ENCODE measurements at places on chromosomes 12 and 14.

DNA sequence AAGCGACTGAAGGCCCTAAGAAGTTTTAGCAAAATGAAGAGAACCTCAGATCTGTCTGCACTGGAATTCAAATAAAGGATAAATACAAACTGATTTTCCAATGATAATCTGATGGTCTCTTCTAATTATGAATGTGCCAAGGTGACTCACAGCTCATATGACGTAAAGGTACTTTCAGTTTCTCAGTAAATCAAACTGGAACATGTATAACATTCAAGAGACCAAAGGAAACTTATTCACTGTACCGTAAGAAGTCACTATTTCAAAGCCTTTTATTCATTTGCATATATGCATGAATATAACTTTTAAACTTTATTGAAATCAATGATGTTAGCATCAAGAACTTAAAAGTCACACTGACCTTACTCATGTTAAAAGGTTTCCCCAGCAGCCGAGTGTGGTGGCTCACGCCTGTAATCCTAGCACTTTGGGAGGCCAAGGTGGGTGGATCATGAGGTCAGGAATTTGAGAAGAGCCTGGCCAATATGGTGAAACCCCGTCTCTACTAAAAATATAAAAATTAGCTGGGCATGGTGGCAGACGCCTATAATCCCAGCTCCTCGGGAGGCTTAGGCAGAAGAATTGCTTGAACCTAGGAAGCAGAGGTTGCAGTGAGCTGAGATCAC, 52.2 kb downstream of the ATXN2 start:
- DNase-seq, result no peak

DNA sequence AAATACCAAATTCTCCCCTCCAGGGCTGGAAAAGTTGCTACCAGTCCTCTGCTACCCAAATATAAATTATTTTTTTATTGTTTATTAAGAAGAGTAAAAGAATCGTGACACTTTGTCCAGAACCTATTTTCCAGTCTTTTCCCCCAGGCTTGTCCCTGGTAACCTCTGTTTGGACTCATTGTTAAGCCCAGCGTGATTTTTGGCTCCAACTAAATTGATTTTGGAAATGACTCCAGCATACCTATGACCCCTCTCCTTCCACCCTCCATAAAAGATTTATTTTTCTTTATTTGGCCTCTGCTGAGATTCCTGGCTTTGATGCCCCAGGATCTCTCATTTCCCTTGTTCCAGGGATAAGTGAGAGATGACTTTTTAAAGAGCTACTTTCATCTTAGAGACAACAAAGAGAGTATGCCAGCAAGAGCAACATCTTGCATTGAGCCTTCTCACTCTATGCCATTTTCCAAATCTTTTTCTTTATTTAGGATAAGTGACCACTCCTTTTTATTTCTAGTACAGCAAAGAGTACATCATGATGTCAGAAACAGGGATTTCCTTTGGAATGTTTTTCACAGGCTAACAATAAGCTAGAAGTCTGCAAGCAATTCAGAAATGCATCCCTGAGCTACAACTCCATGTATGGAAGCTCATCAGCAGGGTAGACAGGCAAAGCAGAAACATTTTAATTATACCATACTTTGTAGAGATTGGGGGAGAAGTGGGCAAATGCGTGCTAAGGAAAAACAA, 75.8 kb downstream of the DAD1 start:
- no peak for DNase-seq

GRCh38 chr12:28258998-28259397, 68.7 kb downstream of the CCDC91 start:
- DNase-seq, result no peak

- no peak for DNase-seq
Measured at GRCh38 chr14:69667938-69668335, 56.5 kb downstream of the SUSD6 start.

GRCh38 chr12:7439579-7440505, 4.1 kb downstream of the CD163L1 start:
- DNase-seq, result peak; percentile 10

DNA sequence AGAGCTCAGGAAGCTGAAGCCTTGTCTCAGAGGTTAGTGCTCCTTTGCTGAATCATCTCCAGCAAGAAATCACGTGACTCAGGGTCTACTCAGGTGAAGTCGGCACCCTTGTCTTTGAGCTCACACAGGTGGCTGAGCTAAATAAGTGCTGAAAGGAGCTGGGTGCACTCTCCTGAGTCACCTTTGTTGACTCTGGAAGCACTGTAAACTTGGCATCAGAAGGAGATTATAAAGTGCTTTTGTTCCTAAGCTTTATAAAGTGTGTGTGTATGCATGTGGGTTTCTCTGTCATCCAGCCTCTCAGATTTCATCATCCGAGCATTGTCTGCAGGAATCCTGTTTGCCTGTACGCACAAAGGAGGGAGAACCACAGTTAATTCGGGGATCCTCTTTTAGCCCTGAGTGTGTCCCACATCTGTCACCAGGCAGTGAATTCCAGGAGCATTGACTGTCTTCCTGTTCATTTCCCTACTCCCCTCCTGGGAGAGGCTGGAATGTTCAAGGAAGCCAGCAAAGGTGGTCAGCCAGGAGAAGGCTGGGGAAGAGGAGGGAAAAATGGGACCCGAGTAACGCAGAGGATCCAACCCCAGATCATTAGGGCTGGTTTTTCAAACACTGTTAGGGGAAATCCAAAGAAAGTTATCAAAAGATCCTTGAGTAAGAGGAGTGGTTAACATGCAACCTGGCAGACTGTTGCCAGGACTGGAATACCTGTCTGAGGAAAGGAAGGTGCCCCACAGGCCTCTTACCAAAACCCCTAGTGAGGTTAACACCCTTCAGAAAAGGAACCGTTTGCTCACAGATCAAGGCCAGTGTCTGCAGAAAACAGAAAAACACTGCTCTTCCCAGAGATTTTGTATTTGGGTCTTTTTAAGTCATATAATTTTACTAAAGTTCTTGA, 157.5 kb upstream of the HIF1A start:
- DNase-seq, result no peak

GRCh38 chr12:31866523-31866922, 92.7 kb upstream of the RESF1 start:
- no peak for DNase-seq

DNA sequence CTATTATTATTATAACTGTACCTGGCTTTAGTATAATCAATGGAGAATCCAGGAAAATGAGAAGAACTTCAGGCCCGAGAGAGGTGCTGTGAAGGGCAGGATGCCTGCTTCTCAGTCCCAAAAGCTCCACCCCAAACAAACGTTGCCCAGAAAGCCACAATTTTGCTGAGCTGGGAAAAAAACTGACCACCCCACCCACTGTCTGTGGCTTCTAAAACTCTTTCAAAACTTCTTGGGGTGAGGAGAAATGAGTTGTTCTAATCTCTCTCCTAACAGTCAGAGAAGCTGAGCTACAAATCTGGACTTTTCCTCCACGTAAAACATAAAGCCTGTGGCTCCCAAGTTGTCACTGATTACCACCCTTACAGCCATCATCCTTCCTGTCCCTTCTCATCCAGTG, 13.4 kb downstream of the VDR start:
- DNase-seq, result no peak

DNA sequence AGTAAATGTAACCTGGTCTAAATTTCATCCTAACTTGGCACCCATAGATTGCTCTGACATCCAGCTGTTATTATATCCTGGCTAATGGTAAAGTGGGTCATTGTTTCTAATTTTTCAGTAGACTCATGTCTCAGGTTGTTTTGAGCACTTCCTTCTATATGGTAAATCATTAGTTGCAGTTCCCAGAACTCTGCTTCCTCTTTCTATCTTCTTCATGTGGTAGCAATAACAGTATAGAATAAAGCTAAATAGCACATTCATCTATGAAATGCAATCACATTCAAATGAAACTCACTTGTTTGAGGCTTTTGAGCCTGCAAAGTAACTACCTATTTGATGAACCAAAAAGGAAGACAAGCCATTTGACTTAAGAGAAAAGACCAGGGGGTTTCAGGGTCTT, 65.1 kb upstream of the GZMB start:
- no peak for DNase-seq
